ENCODE measurements at places on chromosomes 11 and 22.

- no peak for DNase-seq
These were observed 152.2 kb downstream of the ADAMTS15 start for GRCh38 chr11:130600616-130601015.

- peak; percentile 40 for DNase-seq
These were observed 29.7 kb upstream of the DDX6 start for GRCh38 chr11:118820412-118821357.

DNA sequence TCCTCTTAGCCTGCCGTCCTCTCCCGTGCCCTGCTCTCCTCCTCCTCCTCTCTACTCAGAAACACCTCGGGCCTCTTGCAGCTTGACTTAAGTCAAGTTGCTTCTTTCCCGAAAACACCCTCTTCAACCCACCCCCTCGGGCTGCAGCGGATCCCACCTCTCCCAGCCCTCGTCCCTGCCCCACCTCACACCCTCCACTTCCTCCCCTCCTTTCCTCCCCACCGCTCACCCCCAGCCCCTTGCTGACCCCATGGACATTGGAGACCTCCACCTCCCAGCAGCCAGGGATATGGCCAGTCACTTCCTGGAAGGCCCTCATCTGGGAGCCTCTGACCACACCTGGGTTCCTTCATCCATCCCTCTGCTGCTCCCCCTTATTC, 8.5 kb upstream of the CYTH4 start:
- DNase-seq, result no peak

DNA sequence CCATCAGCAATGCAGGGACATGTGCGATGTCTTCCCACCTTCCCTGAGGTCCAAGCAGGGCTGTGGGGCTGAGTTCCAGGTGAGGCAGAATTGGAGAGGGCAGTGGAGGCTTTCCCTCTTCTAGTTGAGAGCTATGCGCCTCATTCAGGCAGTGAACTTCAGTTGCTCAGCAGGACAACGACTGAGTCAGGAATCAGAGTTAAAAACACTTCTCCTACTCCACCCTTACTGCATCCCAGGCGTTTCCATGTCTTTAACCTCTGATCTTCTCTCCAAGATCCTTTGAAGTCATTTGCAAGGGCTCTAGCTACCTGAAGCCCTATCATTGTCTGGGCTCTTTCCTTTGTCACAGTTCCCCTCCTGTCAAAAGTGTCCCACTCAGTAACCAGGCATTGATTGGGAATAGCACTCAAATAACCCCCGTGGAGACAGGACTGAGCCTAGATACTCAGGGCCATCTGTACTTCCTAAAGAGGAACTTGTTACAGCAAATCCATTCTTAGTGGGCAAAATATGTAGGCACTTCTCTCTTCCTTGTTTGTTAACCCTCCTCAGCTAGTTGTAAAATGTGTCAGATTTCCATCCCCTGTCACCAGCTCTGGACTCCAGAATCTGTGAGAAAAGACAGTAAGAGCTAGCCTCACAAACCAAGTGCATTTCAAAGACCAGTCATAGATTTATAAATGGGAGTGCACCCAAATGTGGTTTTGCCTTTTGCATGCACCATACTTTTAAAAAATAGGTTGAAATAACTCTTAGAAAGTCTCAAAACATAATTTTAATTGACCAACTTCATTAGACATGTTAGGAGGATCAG, 72.5 kb upstream of the MYO18B start:
- no peak for DNase-seq

DNA sequence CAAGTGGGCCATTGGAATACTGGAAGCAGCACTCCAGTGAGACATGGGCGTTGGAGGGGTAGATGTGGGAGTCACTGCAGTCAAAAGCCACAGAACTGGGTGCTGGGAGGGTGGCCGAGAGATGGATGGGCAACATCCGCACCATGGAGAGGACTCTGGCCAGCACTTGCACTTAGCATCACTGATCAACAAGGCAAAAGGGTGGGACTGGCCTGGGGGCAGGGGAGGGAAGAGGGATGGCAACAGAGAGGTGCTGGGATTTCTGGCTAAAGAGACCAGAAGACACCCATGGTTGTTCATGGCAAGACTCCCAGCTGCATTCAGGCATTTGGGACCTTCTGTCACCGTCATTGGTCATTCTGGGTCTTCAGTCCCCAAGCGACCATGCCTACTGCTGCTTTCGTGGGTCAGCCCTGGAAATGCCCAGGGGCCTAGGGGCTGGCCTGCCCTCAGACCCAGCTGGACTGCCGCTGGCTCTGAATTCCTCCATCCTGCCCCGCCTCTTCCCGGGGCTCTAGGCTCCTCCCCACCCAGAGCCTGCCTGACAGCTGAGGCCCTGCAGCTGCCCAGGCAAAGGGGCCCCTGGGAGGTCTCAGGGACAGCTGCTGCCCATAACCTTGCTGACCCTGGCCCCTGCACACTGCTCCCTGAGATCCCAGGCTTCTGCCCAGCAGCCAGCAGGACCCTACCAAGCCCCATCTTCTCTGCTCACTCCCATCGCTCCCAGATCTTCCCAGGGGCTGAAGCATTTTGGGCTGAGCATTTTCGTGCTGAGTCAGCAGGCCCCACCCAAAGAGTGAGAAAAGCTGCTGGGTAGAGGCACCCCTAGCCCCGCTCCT, 13.0 kb upstream of the CDC42EP2 start:
- peak; percentile 47 for DNase-seq

DNA sequence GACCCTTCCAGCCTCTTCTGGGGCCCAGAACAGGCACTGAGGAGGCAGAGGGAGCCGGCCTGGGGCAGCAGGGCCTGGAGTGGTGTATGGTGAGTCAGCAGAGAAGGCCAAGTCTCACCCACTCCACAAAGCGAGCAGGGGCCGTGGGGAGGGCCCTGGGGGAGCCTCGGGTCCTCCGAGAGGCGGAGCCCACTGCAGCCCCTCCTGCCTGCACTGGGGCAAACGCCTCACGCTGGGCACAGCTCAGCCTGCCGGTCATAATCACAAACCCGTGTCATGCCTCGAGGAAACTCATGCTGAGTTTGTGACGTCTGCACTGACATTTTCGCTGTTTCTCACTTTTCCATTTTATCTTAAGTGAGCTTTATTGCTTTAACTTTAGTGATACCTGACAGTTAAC, 38.4 kb downstream of the TOLLIP start:
- DNase-seq, result no peak

Measured in hippocampal formation (tissue), 2 donors.